SK-N-SH (cell line): ENCODE measurements at places on chromosomes 1 and 21. TPM values are rescaled to one million over a fixed set of nuclear protein-coding genes. Genes with fewer than 3 reads are reported as not detected.
A peak's percentile ranks its signal among the peaks of the same experiment; 100 is the strongest.

DNA sequence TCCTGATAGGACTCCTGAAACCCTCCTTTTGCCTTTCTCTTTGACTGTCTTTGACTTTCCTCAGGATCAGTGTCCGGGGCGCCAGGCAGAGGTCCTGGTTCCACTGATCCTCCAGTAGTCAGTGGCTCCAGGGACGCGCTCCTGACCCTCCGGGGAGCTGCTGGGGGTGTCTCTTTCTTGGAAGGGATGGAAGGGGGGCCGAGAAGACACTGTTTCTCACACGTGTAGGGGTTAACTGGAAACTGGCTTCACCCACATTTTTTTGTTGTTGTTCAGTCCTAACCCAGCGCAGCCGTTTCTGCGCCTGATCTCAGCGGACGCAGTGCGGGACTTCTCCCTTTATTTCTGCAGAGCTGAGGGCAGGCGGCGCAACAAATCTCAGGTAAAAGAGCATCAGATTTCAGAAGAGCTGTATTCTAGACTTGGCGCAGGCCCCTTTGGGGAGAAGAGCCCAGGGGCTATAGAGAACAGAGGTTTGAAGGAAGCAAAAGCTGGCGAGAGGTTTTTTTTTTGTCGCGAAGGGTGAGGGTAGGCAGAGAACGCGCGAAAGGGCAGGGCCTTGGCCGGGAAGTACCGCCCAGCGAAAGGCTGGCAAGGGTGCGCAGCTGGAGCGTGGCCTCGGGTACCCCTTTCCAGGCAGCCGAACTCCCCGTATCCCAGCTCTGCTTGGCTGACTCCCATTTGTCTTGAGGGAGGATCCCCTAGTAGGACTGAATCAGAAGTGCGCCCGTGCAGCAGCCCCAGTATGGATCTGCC lies 4.3 kb upstream of the LHX9 start:
- peak; percentile 12 for DNase-seq

DNA sequence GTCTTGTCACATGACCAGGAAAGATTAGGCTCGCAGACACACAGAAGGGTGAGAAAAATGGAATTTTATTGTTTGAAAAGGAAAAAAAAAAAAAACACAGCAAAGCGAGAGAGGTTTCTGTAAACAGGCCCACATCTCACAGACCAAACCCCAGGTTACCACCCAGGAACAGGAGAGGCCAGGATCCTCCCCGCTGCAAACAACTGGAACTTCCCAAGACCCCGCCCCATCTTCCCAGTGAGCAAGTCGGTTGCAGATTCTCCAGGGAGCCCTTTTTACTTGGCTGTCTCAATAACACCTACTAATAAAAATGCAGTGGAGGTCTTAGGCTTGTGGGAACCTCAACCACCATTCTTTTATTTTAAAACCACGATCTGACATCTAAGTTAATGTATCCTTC lies 84.7 kb upstream of the ETS2 start:
- DNase-seq, result no peak

GRCh38 chr1:48031676-48032075 lies 34.5 kb upstream of the TRABD2B start:
- no peak for DNase-seq

DNA sequence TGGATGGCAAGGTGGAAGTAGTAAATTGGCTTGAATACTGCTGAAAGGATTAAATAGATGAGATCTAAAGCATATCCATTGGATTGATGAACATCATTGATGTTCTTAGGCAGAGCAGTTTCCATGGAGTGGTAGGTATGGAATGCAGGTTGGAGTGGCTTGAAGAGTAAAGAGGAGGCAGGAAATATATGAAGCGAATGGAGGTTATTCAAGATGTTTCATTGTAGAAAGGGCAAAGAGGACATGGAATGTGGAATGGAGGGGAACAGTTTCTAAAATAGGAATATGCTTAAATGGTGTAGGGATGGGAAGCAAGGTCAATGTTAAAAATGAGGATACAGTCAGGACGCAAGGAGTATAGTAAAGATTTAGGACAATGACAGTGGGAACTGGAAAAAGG lies 6.1 kb downstream of the OSBPL9 start:
- no peak for DNase-seq

- no peak for DNase-seq
Observed at GRCh38 chr1:207946756-207947155, 35.8 kb upstream of the CD34 start.

GRCh38 chr1:63901094-63901493 lies 127.3 kb downstream of the ROR1 start:
- DNase-seq, result no peak

DNA sequence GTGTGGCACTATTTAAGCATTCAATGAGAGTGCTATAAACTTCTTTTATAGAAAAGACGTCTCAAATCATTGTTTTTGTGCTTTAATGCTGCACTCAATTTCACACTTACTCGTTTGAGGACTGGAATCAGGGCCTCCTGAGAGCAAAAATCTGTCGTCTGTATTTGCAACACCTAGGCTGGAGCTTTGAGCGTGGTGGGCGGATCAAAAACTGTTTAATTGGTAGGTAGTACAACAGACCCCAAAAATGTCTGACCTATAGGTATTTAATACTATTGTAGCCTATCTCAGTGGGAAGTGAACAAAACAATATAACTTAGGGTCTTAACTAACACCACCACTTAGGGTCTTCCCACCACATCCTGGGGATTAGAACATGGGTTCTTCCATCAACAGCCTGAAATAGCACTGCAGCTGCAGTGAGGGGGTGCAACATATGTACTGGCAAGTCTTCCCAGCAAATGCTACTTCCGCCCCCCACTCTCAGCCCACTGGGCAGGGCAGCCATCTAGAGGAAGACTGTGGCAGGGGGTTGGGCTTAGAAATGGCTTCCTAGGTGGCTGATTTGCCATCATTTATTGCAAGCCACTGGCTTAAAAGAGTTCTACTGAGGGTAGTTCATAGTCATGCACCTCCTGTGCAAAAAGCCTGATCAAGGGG lies 48.3 kb downstream of the CD46 start:
- no peak for DNase-seq

GRCh38 chr1:52651904-52652303 lies 18.9 kb downstream of the SHISAL2A start:
- DNase-seq, result no peak

DNA sequence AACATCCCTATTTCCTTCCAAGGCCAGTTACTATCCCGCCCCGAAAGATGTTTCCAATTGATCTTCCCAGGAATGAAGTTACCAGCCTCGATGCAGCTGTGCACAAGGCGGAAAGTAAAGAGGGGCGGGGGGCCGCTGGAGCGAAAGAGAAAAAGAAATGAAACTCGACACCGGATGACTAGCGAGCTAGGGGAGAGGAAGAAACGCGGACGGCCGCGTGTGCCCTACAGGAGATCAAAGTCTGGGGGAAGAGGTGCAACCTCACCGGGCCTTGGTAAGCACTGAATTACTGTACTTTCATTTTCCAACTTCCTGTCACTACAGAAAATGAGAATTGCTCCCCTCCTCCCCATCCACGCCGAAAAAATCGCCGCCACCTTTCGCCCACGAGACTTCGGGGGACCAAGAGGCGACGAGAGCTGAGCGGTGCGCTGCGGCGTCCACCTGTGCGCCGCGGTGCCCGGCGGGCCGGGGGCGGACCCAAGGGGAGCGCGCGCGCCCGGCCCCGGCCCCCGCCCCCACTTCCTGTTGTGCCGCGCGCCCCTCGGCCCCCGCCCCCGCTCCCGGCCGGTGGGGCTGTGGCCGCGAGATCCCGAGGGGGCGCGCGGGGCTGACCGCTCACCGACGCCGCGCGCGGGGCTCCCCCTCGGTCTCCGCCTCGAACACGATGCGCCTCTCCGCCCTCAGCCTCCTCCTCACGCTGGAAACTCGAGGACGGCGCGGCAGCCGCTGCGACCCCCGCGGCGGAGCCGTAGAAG lies 622 bp downstream of the ELK4 start:
- peak; percentile 96 for DNase-seq

GRCh38 chr1:14366091-14367018 lies 232.1 kb upstream of the KAZN start:
- peak; percentile 60 for DNase-seq

- DNase-seq, result peak; percentile 47
Observed at GRCh38 chr1:159132271-159132881, 39.0 kb upstream of the CADM3 start.

- DNase-seq, result no peak
Observed at GRCh38 chr1:191702124-191702523, 456.1 kb upstream of the RGS18 start.

- no peak for DNase-seq
Observed at GRCh38 chr1:54277451-54278341, 77.7 kb downstream of the MRPL37 start.

DNA sequence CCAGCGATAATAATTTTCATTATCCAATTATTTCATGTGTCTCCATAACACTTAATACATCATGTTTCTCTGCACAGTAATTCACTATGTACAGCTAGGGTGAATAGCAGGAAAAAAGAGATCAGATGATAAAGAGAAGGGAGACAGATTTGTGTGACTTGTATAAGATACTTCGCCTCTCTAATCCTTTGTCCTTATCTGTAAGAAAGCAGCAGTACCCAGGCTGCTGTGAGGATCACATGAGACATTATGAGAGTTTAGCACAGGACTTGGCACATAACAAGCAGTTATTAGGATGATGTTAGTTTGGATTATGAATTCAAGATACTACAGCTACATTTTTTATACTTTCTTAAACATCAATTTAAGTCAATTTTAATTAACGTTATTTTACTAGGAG lies 6.3 kb downstream of the ERG start:
- no peak for DNase-seq

DNA sequence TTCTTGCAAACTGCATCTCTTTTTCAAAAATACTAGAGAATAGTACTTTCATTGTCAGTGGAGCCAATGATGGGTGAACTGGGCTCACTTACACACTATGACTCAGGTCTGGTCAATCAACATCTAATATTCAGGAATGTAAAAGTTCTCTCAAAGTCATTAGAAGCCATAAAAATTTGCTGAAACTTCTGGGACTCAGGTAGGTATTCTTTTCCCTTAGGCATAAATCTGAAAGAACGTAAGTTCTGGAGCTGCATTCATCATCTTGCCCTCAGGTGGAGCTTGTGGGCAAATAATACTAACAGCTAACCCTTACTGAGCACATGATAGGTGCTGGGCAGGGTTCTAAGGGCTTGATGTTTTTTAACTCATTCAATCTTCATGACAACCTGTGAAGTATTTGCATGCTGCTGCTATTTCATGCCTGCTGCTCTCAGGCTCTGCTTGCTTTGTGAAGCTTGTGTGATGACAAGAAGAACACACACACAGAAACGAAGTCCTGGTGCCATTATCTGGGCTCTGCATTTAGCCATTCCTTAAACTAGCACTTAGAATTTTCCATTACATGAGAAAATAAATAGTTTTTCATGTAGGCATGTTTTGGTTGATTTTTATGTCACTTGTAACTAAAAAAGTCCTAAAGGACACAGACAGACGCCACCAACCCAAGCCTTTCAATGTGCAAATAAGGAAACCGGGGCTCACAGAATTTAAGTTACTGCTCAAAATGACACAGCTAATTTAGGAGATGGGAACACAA lies 394.2 kb upstream of the LYPLAL1 start:
- no peak for DNase-seq

DNA sequence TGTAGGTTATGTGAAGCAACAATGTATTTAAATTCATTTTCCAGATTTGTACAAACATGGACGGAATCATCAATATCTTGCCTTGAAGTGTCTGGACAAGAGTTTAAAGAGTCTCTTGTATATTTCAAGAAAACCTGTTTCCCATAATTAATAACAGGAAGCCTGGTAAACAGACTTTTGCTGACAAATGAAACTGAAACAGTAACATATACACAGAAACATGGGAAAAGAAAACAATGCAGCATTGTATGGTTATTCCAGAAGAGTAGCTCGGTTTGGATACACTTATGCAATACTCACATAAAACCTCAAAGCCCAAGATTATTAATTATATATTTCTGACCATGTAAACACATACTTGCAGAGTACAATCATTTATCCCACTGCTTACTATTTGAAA lies 265.5 kb downstream of the PTPRC start:
- DNase-seq, result no peak

DNA sequence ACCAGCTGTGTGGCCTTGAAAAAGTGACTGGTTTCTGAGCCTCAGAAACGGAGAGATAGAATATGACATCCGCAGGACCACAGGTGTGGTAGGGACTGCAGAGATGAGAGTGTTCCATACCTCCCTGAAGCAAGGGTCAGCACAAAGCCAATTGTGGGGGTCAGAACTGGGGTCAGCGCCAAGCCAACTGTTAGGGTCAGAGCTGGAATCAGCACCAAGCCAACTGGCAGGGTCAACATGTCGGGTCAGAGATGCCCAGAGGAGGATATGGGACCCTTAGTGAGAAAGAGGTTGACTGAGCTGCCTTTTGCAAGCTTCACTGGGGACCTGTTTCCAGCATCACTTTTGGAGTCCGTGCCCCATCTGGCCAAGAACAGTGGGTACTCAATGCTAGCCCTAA lies 93.9 kb downstream of the MATN1 start:
- no peak for DNase-seq

DNA sequence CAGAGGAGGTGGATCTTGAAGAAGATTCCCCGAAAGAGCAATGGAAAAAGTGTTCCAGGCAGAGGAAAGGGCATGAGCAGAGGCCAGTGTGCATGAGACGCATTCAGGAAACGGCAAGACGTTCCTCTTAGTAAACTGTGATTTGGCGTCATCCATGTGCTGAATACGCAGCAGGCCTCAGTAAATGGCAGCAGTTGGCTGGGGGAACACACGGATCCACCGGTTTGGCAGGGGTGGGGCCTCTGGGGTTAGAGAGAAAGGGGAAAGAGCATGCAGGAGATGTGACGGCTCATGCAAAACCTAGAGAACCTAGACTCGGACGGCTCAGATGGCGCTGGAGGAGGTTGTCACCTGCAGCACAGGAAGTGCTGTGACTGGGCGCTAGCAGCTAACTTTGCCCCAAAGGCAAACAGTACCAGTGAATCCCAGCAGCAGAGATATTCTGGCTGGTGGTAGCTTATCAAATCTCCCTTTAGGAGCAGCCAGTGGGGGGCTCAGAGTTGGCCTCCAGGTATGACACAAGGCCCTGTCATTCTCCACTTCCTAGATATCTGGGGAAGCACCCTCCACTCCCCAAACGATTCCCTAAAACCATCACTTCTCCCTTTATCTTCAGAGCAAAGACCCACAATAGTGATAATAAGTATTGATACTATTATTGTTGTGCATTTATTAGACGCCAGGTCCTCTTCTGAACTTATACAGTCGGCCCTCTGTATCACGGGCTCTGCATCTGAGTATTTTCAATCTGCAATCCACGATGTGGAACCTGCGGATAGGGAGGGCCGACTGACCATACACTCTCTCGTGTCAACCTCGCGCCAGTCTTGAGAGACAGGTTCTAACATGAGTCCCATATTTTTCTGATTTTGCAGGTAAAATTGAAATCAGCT lies 7.6 kb downstream of the LAPTM5 start:
- no peak for DNase-seq

The PAQR7 gene
- polyA plus RNA-seq, result 5.6 and 7.0 TPM in 2 replicates

The MR1 gene
- 7.0 and 9.7 TPM in 2 replicates for polyA plus RNA-seq

The RBM11 gene
- not detected in 2 replicates for polyA plus RNA-seq

The GNAT2 gene
- 0.16 TPM in 2 replicates for polyA plus RNA-seq

The CTNNBIP1 gene
- 40.2 and 57.6 TPM in 2 replicates for polyA plus RNA-seq
